Fibroblast of upper back skin (primary cell): ENCODE measurements at places on chromosomes 2 and 18.

DNA sequence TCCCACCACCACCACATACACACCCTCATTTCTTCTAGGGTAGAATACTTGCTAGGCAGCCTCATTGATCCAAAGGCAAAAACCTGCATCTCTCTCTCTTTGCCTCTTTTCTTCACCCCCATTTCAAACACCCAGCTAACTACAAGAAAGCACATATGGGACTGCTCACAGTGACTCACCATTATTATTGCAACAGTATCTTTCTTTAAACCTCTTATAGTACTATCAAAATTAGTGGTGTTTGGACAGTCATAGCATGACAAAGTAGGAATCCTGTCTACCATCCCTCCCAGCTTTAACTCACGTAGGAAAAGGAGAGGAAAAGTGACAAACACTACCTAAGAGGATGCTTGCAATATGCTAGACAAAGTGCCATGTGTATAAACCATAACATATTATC is 422.5 kb upstream of the CRIM1 start:
- DNase-seq: peak; percentile 3

GRCh38 chr2:174486563-174487107 is at the start of gene GPR155:
TSS of gene GPR155 (minus strand) at chr2:174487029. CDS start at chr2:174481956, 5,073 bp downstream.
- DNase-seq: peak; percentile 38

DNA sequence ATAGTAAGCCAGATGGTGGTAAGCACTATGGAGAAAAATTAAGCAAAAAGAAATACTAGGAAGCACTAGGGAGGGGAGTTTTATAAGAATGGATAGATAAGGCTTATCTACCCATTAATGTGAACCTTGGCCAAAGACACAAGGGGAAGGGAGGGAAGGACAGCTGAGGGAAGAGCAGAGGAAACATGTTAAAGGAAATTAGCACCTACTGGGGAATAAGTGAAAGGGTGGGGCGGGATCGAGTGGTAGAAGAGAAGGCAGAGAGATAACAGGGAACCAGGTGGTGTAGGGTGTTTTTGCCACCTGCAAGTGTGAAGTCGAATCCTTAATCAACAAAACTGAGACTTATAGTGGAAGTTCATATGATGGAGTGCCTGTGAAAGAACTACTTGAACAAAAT is 1.7 kb downstream of the UNC80 start:
- DNase-seq: no peak

DNA sequence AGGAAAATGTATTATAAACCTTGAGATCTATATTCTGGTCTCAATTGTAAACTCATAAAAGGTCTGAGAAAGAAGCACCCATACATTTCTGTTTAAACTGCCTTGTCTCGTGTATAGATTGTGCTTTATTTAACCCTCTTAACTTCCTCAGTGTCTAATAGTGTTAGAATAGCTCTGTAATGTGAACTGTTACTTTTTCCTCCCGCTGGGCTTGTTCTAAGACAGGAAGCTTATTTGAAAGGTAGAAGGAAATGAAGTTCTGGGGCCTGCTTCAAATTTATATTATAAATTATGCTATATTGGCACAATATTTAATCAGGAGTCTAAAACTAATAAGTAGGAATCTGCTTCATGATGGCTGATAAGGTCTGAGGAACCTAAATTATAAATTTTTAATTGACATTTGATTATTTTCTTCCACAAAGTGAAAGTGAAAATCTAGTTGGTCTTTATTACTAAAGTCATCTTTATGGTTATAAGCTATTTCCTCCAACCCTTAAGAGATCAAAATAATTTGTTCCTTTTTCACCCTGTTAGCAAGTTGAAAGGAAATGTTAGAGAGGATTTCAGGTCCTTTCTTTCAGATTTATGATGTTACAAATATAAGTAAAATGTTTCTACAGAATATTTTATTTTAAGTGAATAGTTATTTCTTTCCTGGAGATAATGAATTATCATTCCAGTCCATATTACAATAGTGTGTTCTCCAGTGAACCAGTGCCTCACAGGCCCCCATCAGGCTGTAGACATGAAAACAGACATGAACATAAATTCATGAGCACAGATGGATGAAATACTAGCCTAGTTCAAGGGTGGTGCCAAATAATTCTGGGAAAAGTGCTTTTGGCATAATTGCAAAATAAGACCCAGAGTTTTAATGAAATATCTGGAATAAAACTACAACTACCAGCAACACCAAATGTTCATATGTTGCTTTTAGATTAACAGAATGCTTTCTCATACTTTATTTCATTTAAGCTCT is 7.9 kb downstream of the MFSD6 start:
- DNase-seq: no peak

DNA sequence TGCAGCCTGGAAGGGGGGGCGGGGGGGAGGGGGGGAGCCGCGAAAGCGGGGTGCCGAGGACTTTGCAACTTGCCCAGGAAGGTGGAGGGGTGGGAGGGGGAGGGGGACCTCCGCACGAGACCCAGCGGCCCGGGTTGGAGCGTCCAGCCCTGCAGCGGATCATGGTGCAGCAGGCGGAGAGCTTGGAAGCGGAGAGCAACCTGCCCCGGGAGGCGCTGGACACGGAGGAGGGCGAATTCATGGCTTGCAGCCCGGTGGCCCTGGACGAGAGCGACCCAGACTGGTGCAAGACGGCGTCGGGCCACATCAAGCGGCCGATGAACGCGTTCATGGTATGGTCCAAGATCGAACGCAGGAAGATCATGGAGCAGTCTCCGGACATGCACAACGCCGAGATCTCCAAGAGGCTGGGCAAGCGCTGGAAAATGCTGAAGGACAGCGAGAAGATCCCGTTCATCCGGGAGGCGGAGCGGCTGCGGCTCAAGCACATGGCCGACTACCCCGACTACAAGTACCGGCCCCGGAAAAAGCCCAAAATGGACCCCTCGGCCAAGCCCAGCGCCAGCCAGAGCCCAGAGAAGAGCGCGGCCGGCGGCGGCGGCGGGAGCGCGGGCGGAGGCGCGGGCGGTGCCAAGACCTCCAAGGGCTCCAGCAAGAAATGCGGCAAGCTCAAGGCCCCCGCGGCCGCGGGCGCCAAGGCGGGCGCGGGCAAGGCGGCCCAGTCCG is 540 bp downstream of the SOX11 start:
- peak; percentile 34 for DNase-seq

GRCh38 chr2:45031028-45031427 is 21.8 kb upstream of the SIX2 start:
- DNase-seq: no peak
